ENCODE measurements at places on chromosomes 7 and 10. TPM values are rescaled to one million over a fixed set of nuclear protein-coding genes. Genes with fewer than 3 reads are reported as not detected.

- DNase-seq: no peak
These were observed 418.7 kb downstream of the GATA3 start for GRCh38 chr10:8473205-8473604.

DNA sequence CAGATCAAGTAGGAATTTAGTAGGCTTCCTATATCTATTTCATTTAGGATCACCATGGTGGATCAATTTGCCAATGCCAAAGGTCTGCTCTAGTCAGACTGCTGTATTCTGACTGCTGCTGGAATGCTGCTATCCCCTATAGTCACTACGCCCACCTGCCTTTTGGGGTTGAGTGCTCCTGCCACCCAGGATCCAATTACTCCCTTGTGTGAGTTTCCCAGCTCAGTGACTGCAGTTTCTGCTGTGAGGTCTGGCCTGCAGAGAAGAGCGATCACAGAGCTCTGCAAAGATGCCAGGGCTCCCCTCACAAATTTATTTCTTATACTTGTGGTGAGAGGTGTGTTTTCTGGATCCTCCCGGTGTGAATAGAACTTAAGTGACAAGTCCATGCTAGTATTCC is 88.1 kb upstream of the FOXI2 start:
- DNase-seq: no peak

GRCh38 chr7:11831156-11831735 is 752 bp downstream of the THSD7A start:
- peak; percentile 19 for DNase-seq

The TRIP6 gene
- polyA plus RNA-seq: 70.3 TPM

- no peak for DNase-seq
These were observed 70.8 kb downstream of the CHN2 start for GRCh38 chr7:29265208-29265923.

The GOLGA7B gene
- 0.15 TPM for polyA plus RNA-seq

DNA sequence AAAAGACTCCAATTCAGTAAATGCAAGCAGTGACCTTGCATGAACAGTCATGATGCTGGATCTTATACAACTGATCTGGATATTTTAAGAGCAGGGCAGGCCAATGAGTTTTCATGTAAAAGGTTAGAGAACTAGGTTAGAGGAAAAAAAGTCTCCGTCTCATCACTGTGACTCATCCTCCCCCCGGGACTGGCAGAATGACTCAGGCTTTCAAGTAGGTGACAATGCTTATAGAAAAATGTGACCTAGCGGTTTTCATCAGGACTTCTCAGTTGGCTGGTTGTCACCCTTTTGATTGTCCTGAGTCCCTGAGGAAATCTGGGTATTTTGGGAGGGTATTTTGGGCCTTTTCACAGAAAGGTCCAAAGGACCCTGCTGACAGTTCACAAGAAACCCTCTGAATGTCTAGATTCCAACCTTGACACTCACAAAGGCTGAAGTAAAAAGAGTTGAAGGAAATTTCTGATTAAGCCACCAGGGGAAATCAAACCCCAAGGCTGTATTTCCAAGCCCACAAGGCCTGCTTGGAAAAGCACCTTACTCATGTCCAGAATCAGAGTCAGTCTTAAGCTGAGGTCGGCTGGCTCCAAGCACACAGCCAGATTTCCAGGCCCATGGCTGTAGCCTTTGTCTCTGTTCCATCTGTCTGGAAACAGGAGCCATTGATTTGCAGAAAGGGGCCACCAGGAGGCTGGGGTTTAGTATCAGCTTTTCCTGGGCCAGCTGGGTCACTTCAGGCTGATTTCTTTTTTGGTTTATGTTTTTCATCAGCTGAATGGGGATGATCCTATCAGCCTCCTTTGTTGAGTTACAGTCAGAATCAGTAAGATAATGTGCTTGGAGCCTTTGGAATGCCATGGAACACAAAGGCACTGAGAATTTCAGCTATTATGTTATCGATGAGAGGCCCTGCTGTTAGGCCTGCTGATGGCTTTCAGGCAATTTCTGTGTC is 226.4 kb upstream of the HABP2 start:
- peak; percentile 54 for DNase-seq

- DNase-seq: no peak
These were observed 11.6 kb downstream of the TLX1 start for GRCh38 chr10:101142533-101143344.

The HOXA3 gene
- 4.1 TPM for polyA plus RNA-seq

DNA sequence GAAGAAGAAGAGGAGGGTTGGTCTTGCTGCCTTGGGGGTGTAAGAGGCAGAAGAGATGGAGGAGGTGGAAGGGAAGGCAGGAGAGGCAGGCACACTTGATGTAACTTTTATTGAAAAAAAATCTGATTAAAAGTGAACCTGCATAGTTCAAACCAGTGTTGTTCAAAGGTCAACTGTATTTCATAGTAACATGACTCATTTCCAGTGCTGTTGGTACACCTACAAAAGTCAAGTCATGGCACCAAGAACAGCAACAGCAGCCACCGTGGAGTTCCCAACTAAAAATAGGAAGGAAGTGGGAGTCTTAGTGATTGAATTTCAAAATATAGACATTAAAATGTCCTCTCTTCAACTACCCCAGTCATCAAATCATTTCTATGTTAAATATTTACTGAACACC is 88.5 kb downstream of the CTNNA3 start:
- DNase-seq: no peak

GRCh38 chr7:155312633-155313032 is 15.0 kb downstream of the INSIG1 start:
- no peak for DNase-seq

- DNase-seq: no peak
These were observed 29.4 kb downstream of the CFAP46 start for GRCh38 chr10:132912713-132913558.

The MSANTD7 gene
- polyA plus RNA-seq: 9.2 TPM

The TRIM74 gene
- polyA plus RNA-seq: 0.74 TPM

- no peak for DNase-seq
These were observed 506.0 kb downstream of the ZNF37A start for GRCh38 chr10:38600146-38600545.

The WDFY4 gene
- not detected for polyA plus RNA-seq

The ALKBH4 gene
- polyA plus RNA-seq: 15.8 TPM

The GSAP gene
- 9.3 TPM for polyA plus RNA-seq

DNA sequence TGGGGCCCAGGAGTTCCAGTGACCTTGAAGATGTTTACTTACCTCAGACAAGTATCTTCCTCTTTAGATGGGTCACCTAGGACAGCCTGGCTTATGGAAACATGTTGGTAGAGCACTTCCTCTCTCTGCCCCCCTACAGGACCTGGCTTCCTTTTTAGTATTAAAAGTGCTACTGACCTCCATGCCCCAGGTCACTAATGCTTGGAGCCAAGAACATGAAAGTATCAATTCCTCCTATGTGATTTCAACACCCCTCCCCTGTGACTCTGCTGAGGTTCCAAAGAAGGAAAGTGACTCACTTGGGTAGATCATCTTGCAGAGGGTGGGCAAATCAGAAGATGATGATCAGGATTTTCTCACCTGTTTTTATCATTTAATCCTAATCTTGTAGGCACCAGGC is 125.3 kb upstream of the CCDC6 start:
- DNase-seq: no peak

DNA sequence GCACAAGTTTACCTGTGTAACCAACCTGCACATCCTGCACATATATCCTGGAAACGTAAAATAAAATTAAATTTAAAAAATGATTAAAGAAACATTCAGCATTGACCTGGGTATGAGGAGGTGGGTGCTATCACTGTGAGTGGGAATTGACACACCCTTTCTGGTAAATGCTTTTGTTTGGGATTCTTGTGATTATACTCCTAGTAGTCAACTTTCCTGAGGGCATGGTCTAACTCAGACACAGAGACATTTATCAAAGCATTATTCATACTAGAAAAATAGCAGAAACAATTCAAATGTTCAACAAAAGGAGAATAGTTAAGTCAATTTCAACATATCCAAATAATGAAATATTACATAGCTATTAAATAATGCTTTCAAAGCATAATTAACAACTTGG is 44.2 kb downstream of the CNNM2 start:
- no peak for DNase-seq

The VGF gene
- polyA plus RNA-seq: 0.19 TPM

- no peak for DNase-seq
These were observed 18.6 kb downstream of the MLLT10 start for GRCh38 chr10:21552638-21553037.

- no peak for DNase-seq
These were observed 1579.4 kb upstream of the LRRTM3 start for GRCh38 chr10:65346466-65346865.

All from hepatocyte (in vitro differentiated cells).